ENCODE measurements at places on chromosomes 5 and 9.

DNA sequence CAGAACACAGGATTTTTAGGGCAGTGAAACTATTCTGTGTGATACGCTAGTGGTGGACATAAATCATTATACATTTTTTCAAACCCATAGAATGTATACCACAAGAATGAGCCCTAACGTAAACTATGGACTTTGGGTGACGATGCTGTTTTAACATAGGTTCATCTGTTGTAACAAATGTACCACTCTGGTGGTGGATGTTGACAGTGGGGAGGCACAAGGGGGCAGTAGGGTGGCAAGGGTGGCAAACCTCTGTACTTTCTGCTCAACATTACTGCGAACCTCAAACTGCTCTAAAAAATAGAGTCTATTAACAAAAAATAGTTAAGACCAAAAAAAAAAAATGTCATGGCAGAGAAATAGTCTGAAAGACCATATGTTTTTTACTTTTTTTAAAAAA is 9.1 kb upstream of the MVB12B start:
- DNase-seq = peak; percentile 58

DNA sequence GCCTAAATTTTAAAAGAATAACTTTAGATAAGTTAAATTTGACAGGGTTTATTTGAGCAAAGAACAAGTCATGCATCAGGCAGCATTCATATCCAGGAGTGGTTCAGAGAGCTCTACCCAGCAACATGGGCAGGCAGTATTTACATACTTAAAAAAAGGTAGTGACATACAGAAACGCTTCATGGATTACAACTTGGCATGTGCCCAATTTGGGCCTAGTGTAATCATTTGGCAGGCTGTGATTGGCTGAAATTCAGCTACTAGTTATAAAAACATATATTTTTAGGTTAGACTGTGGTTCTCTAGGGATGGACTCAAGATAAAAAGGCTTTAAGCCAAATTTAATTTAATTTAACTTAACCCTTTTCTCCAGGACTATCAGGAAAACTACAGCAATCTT is 374.0 kb upstream of the ADAMTS16 start:
- no peak for DNase-seq

DNA sequence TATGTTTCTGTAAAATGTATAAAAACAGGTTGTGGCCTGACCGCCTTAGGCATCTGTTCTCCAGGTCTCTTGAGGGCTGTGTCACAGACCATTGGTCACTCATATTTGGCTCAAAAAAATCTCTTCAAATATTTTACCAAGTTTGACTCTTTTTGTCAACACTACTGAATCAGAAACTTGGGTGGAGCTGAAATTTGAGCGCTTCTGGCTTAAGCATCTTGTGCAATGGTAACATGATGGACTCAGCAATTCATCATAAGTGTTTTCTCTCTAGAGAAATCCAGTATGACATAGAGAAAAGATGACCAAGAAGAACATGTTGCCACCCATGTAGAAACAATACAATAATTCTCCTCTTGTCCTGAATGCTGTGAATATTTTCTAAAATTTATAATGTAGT is 387.9 kb downstream of the MAT2B start:
- no peak for DNase-seq

- DNase-seq = peak; percentile 37
Observed at GRCh38 chr5:40680741-40681362, 1.1 kb downstream of the PTGER4 start.

DNA sequence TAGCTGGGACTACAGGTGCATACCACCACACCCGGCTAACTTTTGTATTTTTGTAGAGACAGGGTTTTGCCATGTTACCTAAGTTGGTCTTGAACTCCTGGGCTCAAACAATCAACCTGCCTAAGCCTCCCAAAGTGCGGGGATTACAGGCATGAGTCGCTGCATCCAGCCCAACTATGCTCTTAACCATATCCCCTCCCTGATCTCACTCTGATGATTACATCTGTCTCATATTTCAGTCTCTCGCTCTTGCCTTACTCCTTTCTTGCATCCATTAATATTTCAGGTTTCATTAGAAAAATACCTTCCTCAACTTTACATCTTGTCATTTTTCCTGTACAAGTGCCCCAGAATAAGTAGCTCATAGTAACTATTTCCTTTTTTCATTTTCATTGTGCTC is 61.0 kb upstream of the BASP1 start:
- no peak for DNase-seq

GRCh38 chr9:71709384-71709783 is 58.9 kb downstream of the CEMIP2 start:
- DNase-seq = no peak

GRCh38 chr5:134525683-134526482 is 413 bp downstream of the JADE2 start:
- DNase-seq = peak; percentile 70

DNA sequence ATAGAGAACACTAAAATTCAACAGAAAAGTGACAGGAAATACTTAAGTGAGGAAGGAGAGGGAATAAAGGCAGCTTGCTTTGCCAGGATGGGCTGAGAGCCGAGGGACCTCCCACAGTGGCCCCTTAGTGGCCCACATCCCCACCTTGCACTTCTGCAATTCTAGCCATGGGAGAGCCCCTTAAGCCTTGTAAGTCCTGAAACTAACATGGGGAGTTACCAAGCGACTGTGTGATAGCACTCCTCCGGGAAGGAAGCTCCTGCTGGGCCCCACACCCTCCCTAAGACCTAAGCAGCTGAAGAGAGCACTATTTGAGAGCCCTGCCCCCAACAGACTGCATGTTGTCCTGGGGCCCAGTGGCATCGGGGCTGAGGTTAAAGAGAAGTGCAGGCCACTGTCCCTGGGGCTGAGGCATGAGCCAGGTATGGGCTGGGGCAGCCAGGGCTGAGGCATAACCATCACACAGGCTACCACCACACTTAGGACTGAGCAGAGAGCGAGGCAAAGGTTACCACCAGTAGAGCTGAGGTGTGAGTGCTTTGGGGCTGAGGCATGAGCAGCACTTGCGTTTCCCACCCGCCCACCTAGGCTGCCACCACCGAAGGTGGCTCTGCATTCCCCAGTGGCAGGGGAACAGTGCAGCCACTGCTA is 301.8 kb upstream of the TRPC7 start:
- DNase-seq = no peak

GRCh38 chr5:134420343-134420742 is 8.7 kb upstream of the CDKN2AIPNL start:
- no peak for DNase-seq

GRCh38 chr5:32767948-32768467 is 56.9 kb downstream of the NPR3 start:
- no peak for DNase-seq

GRCh38 chr9:131545003-131545785 is at the start of gene PRRT1B:
TSS of gene PRRT1B (plus strand) at chr9:131545523. CDS start at chr9:131545616, 93 bp downstream.
- DNase-seq = peak; percentile 92

GRCh38 chr5:76367623-76368371 is 35.3 kb upstream of the IQGAP2 start:
- no peak for DNase-seq

DNA sequence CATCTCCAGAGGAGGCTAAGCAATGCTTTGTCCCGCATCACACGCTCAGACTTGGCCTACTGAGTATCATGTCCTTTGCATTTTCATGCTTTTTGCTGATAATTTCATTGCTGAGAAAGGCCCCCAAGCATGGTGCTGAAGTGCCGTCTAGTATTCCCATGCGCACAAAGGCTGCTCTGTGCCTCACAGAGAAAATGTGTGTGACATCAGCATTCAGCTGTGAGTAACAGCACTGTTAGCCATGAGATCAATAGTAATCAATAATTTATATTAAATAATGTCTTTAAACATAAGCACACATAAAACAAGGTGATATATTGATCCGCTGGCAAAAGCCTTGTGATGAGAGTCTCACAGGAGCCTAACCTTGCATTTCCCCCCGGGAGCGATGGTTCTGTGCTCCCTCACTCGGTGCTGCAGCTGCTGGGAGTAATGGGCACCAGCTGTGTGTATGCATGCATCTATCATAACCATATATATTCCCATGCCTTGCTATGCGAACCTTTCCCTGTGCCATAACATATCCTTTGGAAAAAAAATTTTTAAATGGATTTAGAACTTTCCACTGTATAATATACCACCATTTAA is 50.4 kb upstream of the RNF130 start:
- peak; percentile 18 for DNase-seq

- DNase-seq = peak; percentile 40
Observed at GRCh38 chr9:113536483-113537228, 73.1 kb downstream of the RGS3 start.

- DNase-seq = no peak
Observed at GRCh38 chr9:88722753-88723152, 187.8 kb downstream of the NXNL2 start.

Measured in left colon (tissue), 2 donors.